ENCODE measurements at places on chromosomes 13 and 19.

GRCh38 chr13:109870696-109871370 is 84.5 kb upstream of the IRS2 start:
- DNase-seq, result no peak

DNA sequence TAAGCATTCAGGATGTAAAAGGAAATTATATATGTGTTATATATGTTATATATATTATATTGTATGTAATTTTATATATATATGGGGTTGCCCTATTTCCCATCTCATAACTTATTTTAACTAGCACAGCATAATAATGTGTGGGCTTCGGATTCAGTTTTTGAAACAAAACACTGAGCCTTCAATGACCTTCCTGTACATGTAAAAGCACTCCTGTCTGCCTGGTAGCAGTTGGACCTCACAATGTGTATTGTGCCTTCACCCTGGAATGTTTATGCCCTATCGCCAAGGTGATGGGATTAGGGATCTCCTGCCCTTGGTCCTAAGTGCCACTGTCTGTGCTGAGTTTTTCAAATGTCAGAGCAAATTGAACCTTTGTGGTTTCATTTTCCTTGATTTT is 968.8 kb downstream of the TUBA3C start:
- DNase-seq, result no peak

GRCh38 chr13:95644601-95645052 is at the start of gene DZIP1:
TSS of gene DZIP1 (minus strand) at chr13:95644706. CDS start at chr13:95642029, 2,677 bp downstream.
- DNase-seq, result peak; percentile 80

GRCh38 chr13:25649001-25649633 is 277.3 kb downstream of the ATP8A2 start:
- no peak for DNase-seq

GRCh38 chr13:37775871-37776270 is 93.7 kb downstream of the TRPC4 start:
- DNase-seq, result no peak

DNA sequence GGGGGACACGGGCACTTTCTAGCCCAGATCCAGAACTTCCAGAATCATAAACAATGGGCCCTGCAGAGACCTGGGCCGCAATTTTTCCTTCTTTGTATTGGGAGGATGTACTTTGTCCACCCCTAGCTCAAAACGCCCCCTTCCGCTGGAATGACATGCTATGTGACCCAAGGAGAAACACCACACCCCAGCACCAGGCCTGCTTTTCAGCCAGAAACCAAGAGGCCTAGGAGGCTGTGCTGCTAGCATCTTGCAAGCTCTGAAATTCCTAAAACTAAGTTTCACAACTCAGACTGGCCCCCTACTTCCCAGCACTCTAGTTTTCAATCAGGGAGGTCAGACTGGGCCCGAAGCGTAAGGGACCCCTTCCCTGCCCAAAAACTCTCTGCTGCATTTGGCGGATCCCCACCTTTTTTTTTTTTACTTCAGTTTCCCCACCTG is 538 bp downstream of the LSM4 start:
- no peak for DNase-seq

DNA sequence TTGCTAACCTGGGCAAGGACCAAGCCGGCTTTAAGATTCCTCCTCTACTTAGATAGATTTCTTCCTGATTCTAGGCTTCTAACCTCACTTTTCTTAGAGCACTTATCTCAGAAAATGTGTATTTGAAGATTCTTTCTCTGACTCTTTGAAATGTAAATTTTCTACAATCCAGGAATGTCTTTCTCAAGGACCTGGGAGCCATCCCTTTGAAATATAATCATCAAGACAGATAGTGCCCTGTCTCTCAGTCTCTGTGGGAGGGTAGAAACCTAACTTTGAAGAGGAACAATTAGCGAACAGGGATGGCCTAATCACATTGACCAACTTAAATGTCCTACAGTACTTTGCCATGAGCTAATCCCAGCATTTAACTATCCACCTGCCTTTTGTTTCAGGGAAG is 1646.0 kb downstream of the PCDH9 start:
- DNase-seq, result no peak

DNA sequence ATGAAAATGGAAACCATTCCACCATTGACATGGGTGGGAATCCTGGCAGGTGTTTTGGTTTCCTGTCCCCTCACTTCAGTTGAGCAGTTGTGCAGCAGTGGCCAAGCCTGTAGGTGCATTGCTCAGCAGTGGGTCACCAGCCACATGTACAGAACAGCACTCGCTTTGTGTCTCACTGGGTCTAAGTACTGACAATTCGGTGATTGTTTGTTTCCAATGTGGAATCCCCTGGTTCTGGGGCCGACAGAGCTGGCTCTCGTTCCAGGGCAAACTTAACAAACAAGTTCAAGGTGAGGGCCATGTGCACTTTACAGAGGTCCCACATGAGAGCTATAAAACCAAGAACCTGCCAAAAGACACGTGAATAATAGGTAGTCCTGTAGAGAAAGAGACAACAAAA is 54.1 kb upstream of the SPATA13 start:
- no peak for DNase-seq

DNA sequence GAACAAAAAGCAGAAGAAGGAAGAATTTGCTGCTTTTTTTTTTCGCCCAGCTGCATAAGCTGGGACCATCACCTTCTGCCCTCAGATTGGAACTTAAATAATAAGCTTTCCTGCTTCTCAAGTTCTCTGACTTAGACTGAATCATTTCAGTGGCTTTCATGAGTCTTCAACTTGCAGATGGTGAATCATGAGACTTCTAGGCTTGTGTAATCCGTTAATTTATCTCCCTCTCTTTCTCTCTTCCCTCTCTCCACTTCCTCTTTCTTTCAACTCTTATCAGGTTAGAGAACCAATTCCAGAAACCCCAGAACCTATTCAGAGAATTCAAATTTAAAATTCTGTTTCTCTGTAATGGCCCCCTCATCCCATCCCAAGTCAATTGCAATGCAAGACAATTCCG is 1153.7 kb downstream of the PCDH9 start:
- DNase-seq, result no peak

- no peak for DNase-seq
Observed at GRCh38 chr13:112991609-112992008, 22.6 kb downstream of the MCF2L start.

DNA sequence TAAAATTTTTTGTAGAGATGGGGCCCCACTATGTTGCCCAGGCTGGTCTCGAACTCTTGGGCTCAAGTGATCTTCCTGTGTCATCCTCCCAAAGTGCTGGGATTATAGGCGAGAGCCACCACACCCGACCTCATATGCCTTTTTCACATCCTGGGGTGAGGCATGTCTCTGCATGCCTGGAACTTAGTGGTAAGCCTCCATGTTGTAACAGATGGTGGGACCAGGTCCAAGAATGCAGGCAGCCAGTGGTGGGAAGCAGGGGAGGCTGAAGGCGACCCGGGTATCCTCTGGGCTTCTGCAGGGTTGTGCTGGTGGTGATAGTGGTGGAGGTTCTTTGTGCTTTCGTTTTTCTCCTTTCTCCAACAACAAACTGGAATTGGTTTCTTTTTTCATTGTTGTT is 30.1 kb upstream of the CCDC124 start:
- DNase-seq, result no peak

GRCh38 chr19:7522923-7523667 is 671 bp downstream of the MCOLN1 start:
- DNase-seq, result no peak

DNA sequence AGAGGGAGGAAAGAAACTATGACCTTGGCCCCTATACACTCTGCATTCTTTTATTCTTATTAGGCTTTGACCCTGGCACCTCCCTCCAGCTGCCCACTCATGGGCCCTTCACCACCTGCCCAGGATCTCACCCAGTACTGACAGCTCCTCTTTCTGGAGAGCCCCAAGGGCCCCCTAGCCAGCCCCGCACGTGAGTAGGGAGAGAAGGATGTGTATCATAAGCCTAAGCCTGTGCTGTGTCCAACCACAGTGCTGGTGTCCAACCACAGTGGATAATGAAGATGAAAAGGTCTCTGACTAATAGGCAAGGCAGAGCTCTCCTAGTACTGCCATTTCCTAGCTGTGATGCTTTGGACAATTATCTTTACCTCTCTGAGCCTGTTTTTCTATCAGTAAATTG is 4.2 kb downstream of the DMRTC2 start:
- DNase-seq, result no peak

- DNase-seq, result no peak
Observed at GRCh38 chr19:57212109-57212508, 18.7 kb upstream of the AURKC start.

- DNase-seq, result no peak
Observed at GRCh38 chr13:97141564-97142005, 80.5 kb upstream of the MBNL2 start.

- DNase-seq, result peak; percentile 57
Observed at GRCh38 chr19:13846557-13847406, 30.2 kb upstream of the NANOS3 start.

GRCh38 chr19:48296963-48297734 is 27.3 kb downstream of the ZNF114 start:
- DNase-seq, result no peak

GRCh38 chr13:21016487-21016886 is 44.9 kb downstream of the LATS2 start:
- DNase-seq, result no peak

DNA sequence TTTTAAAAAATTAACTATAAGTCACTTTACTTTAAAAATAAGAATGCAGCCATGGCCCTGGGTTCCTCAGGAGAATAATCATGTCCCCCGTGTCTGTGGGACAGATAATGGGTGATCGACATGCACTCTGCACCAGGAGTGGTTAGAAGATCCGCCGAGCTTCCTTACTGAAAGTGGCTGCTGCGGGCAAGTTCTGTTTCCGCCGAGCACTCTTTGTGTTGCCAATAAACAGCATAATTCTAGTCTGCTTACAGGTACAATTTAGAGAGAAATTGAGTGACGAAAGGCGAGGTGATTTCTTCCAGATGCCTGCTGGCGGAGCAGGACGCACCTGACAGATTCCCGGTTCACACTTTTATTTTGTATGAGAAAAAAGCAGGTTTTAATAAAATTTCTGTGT is 139.0 kb downstream of the SOX1 start:
- no peak for DNase-seq

DNA sequence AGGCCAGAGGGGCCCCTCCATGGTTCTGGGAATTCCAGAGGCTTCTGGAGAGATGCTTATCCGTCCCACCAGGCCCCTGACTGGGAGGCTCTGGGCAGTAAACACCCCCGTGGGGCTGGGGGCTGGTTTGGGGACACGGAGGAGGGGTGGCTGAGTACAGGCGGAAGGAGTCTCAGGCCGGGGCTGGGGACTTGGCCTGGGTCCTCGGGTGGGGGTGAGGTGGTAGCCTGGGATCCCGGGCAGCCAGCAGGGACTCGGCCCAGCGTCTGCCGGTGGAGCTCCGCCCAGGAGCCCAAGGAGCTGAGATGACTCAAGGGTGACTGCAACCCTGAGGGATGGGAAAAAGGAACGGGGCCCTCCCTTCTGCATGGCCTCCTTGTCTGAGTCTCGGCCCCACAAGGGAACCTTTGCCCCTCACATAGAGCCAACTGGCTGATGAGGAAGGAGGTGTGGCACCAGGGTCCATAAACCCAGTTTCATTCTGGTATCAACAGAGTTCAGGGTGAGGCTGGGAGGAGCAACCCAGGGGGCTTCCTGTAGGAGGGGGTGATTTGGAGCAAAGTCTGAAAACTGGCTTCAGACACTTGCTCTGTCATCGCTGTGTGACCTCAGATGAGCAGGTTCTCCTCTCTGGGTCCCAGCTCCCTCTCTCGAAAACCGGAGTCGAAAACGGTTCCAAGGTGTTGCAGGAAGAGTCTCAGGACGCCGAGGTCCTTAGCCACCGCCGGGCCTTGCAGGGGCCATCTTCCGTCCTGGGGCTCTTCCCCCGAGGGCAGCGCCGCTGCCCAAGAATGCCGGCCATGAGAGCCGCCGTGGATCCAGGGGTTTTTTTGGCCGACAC is 809 bp downstream of the MISP start:
- DNase-seq, result no peak

DNA sequence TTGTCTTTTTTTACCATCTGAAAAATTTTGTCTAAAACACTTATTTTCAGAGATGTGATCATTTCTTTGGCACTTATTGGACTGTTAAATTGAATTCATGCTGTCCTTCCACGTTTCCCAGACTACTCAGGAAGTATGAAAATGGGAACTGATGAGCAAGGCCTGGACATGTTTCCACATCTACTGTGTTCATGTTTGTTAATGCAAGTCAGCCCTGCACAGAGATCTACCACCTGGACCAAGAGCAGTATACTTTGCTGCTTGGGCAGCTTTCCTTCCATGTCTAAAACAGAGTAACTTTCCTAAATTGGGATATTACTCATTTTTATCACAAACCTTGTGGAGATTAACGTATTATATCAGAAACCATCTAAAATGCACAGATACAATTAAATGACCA is 687.4 kb downstream of the DIAPH3 start:
- DNase-seq, result no peak

- no peak for DNase-seq
Observed at GRCh38 chr13:103284466-103284865, 218.2 kb upstream of the SLC10A2 start.

GRCh38 chr19:50406829-50407228 is 11.9 kb upstream of the SPIB start:
- DNase-seq, result no peak
